ENCODE measurements at places on chromosomes 1 and 21. TPM values are rescaled to one million over a fixed set of nuclear protein-coding genes. Genes with fewer than 3 reads are reported as not detected.

Gene LRRC7
- total RNA-seq: under 0.01 TPM

Gene CD1B
- not detected for total RNA-seq

Gene GUCA2B
- total RNA-seq: not detected

Gene PLA2G5
- 6.9 TPM for total RNA-seq

Gene TFAP2E
- total RNA-seq: 0.33 TPM

Gene LCE1C
- not detected for total RNA-seq

Gene GSTM5
- 6.4 TPM for total RNA-seq
